ENCODE measurements at places on chromosomes 2 and 18.

GRCh38 chr2:150617351-150617978, 130.0 kb upstream of the RND3 start:
- no peak for DNase-seq

DNA sequence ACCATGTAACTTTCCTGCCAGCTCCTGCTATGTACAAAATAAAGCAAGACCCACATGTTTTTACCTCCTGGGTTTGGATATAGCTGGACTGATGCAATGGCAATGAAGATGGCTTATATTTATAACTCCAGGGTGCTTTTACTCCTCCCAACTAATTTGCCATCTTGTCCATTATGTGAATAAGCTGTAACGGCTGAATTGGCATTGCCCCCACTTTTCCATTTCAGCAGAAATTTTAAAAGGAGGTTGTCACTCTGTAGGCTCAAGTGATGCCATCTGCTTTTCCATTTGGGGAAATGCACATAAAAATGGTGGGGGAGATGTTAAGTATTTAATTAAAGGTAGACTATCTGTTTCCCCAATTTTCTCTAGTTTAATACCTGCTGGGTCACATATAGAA, 345.5 kb downstream of the ERBB4 start:
- DNase-seq: no peak

- no peak for DNase-seq
Observed at GRCh38 chr2:64015898-64016297, 3.3 kb downstream of the VPS54 start.

DNA sequence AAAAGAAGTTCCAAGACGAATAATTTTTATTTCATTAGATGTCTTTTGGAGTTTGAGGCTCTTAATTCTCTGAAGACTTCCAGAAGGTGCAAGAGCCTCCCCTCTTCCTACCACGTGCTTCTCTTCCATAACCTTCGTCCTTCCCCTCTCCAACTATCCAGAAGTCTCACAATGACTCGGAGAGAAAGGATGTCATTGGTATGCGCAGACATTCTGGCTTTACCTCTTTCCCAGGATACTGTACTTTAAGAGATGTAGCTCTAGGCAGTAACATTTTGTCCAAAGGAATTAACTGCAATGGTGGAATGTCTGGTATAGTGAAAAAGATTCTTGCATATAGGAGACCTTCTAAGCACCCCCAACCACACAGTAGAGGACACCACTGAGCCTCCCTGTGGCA, 249.0 kb upstream of the OSR1 start:
- no peak for DNase-seq

GRCh38 chr18:78915446-78916008, 64.1 kb upstream of the SALL3 start:
- DNase-seq: no peak

GRCh38 chr2:157339965-157340655, 14.5 kb upstream of the ERMN start:
- DNase-seq: no peak

- DNase-seq: no peak
Observed at GRCh38 chr2:190571686-190572085, 37.2 kb upstream of the NEMP2 start.

DNA sequence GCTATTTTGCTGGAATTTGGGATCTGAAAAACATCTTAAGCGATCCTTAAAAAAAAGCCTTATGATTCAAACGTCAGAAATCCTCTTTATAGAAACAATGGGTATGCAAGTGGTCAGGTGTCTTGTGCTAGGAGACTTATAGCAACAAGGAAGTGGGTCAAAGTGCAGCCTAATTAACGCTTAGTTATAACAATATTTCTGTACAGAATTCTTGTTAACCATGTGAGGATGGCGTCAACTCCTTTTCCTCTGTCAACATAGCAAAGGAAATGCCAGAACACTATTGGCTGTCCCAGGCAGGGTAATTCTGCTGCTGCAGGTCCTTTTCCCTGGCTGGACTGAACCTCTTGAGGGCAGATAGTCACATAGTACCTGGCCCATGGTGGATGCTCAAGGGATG, 189.4 kb downstream of the MSH2 start:
- DNase-seq: no peak

DNA sequence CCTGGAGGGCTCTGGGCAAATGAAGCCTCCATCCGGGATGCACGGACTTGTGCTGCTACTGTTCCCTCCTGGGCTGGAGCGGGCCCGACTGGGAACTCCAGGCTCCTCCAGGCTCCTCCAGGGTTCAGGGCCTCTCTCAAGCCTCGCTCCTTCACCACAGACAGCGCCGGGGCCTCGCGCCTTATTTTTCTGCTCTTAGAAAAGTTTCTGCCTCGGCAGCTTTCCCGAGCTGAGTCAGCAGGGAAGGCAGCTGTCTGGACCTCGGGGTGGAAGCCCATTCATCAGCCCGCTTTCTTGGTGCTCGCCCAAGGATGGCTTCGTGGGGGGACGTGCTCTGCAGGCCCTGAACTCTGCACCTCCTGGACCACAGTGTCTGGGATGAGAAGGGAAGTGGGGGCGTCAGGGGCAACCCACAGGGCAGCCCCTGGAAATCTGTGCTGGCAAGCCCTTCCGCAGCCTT, 12.9 kb upstream of the TEX51 start:
- peak; percentile 9 for DNase-seq

DNA sequence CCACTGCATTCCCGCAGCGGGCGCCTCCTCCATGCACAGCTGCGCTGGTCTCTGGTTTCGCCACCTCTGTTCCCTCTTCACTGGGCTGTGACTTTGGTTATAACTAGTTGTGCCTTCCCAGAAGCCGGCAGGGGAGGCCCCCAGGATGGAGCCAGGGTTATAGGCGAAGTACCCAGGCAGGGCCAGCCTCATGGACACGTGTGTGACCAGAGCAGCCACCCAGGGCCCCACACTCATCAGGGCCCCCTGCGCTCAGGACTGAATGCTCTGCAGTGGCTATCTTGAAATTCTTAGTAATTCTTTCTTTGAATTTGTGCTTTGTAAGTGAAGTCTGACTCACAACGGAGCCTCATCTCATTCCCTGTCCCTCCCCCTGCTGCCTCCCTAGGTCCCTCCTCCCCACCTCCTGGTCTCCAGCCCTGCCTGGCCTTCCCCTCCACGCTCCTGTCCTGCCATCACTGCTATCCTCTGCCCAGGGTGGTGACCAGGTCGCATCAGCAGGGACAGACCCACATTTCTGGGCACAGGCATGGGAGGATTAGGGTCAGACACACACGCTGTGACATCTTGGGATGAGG, 38.1 kb upstream of the LBH start:
- no peak for DNase-seq

DNA sequence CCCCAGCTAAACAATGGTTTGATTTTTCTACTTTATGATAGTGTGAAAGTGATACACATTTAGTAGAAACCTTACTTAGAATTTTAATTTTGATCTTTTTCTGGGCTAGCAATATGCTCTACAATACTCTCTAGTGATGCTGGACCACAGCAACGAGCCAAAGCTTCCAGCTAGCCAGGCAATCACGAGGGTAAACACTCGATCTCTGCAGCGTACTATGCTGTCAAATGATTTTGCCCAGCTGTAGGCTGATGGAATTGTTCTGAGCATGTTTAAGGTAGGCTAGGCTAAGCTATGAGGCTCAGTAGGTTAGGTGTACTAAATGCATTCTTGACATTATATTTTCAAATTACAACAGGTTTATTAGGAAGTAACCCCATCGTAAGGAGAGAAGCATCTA, 207.5 kb downstream of the LRRTM4 start:
- no peak for DNase-seq

- no peak for DNase-seq
Observed at GRCh38 chr18:35584735-35585134, 3.2 kb downstream of the GALNT1 start.

- no peak for DNase-seq
Observed at GRCh38 chr18:3120356-3120755, 99.4 kb downstream of the MYOM1 start.

GRCh38 chr2:119112770-119113488, 45.6 kb downstream of the C1QL2 start:
- no peak for DNase-seq

DNA sequence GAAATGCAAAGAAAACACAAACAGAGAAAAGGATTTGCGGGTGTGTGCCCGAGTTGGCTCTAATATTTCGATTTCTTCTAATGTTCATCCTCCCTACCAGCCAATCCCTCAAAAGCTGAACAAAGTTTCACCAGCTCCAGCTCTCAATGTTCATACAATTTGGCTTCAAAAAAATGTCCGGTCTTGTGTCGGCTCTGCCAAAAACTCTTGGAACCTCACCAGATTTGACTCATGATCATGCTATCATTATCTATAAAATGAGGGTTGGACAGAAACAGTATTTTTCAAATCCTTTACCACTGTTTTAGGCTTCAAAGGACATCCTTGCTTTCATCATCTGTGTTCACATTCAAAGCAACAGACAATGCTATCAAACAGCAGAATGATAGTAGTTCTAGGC, 88.2 kb downstream of the CRACDL start:
- no peak for DNase-seq

- no peak for DNase-seq
Observed at GRCh38 chr2:32884346-32884745, 62.4 kb upstream of the LTBP1 start.

- DNase-seq: no peak
Observed at GRCh38 chr18:61817086-61817485, 75.7 kb downstream of the RNF152 start.

GRCh38 chr2:12034382-12034781, 287.9 kb downstream of the LPIN1 start:
- no peak for DNase-seq

- DNase-seq: no peak
Observed at GRCh38 chr2:228798458-228799207, 472.5 kb downstream of the PID1 start.

GRCh38 chr18:36522509-36522908, 225.0 kb downstream of the FHOD3 start:
- no peak for DNase-seq

DNA sequence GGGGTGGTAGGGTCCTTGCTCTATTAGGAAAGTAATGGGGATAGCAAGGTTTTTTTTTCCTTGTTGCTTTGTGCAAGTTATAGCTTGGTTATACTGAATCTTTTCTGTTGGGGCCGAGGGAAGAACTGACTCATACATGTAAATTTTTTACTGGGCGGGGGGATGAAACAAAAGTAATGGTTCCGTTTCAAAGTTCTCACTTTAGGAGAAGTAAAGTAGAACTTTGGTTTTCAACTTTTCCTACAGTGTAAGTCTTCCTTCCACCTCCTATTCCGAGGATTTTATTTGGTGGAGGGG, 1.1 kb downstream of the AFTPH start:
- DNase-seq: no peak

GRCh38 chr18:60018618-60019462, 119.0 kb downstream of the PMAIP1 start:
- DNase-seq: no peak

DNA sequence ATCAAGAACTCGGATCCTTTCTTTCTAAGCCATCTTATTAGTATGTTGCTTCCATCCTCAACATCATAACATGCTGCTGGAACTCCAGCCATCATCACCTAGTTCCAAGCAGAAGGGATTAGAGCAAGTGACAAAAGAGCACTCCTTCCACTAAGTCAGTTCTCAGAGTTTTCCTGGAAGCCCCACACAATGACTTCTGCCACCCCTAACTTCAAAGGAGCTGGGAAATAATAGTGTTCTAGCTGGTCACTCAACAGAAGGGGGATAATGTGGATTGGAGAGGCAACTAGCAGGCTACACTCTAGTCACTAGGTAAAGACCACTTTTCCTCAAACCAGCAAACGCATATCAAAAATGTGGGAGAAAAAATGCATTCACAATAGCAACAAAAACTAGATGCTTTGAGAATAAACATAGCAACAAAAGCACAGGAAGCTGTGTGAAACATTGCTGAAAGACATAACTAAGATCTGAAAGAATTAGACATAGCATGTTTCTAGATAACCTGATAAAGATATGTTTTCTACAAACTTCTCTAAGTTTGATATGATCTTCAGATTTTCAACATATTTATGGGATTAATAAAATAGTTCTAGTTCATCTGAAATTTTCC, 39.5 kb downstream of the COX7A2L start:
- no peak for DNase-seq

DNA sequence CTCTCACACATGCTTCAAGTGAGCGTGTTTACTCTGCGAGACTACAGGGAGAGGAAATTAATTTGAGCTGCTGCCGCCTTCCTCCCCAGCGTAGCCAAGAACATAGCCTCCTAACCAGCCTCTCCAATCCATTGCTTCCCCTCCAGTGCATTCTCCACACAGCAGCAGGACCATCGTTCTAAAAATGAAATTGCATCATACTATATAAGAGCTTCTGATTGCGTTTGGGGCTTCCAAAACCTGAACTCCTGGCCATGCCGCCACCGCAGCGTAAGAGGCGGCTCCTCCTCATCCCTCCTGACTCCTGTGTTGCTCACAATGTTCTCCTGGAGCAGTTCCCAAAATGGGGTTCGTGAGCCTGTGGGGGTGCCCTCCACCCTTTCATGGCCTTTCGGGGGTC, 142.1 kb downstream of the MYT1L start:
- DNase-seq: no peak

DNA sequence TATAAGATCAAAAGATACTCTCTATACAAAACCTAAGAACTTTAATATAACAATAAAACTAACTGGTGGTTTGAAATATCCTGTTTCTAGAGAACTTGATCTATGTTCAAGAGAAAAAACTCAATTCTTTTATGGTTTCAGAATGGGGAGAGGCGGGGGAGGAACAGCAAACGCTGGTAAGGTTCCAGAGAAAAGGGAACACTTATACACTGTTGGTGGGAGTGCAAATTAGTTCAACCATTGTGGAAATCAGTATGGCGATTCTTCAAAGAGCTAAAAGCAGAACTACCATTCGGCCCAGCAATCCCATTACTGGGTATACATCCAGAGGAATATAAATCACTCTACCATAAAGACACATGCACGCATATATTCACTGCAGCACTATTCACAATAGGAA, 17.2 kb downstream of the FAM98A start:
- DNase-seq: no peak

- DNase-seq: no peak
Observed at GRCh38 chr18:34128436-34128835, 96.3 kb downstream of the NOL4 start.

DNA sequence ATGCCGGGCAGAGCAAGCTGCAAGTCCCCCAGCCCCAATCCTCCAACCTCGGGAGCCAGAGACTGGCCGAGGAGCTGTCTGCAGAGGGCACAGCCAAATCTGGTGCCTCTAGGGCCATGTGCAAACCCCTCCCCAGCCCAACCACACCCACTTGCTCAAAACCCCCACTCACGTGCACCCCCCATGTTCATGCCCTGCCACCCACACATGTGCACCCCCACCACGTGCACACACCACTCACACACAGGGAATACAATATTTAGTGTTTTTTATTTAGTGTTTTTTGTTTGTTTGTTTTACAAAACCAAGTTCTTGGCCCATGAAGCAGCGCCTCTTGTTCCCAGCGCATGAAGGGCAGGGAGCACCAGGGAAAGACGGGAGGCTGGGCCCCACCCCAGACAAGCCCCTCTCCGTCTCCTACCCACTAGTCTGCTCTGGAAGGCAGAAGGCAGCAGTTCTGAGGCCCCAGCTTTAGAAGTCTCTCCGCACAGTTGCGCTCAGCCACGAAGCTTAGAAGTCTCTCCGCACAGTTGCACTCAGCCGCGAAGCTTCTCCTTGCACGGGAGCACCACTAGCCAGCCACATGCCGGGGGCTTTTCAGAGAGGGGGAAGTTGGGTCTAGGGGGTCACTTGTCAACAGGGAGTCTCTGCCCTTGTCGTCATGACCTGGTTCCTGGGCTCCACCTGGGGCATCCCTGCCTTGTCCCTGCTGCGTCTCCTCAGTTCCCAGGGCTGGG, 276.1 kb upstream of the HDAC4 start:
- DNase-seq: no peak

Measured in tibial nerve (tissue), 4 donors.